ENCODE measurements at places on chromosomes 16 and 17.

GRCh38 chr16:19837331-19837980 lies 47.2 kb downstream of the GPRC5B start:
- DNase-seq = no peak

GRCh38 chr17:12637015-12637414 lies 28.7 kb upstream of the MYOCD start:
- DNase-seq = no peak

DNA sequence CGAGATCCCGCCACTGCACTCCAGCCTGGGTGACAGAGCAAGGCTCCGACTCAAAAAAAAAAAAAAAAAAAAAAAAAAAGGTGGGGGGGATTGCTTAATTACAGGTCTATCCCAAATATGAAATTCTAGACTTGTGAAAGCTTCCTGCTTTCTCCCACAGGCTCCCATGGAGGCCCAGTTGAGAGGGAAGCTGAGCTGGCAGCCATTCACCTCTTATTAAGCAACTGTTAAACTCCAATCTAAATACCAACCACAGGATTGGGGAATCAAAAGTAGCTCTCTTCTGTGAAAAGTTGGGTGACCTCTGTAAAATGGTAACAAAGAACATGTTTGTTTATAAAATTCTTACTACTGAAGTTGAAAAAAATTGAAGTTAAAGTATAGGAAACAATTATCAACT lies 45.8 kb upstream of the STAC2 start:
- DNase-seq = no peak

DNA sequence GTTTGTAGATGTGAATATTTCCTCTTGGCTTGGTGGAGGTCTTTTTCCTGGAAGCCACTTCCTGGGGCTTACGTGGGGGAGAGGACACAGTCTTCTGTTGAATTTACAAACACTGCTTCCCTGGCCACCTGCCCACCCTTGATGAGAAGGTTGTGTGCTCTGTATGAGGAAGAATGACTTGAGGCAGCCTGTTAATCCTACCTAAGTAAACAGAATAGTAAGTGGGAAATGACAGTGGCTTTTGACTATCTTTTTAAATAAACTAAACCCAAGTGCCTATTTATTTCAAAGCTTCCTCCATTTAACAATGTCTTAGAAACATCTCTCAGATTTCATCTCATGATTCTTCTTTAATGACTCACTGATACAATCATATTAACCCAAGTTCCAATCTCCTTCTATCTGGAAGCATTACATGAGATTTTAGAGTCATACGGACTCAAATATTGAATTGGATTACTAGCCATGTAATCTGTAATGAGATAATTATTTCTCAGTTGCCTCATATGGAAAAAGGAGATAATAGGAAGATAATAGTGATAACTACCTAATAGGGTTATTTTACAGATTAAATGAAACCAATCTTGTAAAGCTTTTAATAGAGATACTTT lies 96.6 kb upstream of the SMIM36 start:
- no peak for DNase-seq

GRCh38 chr16:52572656-52573055 lies 25.7 kb upstream of the TOX3 start:
- no peak for DNase-seq

Measured in stimulated activated CD4-positive, alpha-beta T cell treated with anti-CD3 and anti-CD28 coated beads, TNF-alpha, amount 100 ng/mL, for 4 hours (primary cell).